ENCODE measurements at places on chromosomes 16 and 17.

GRCh38 chr17:36602924-36603384 lies 1.6 kb downstream of the MRM1 start:
- no peaks in the 10 kb centered on the region for H3K36me3 ChIP-seq
- H3K4me3 ChIP-seq, result peak overlapping the region; percentile 85
- DNase-seq, result peak; percentile 66
- H3K27me3 ChIP-seq, result no peaks in the 10 kb centered on the region
- no peak overlapping the region for H3K27ac ChIP-seq

DNA sequence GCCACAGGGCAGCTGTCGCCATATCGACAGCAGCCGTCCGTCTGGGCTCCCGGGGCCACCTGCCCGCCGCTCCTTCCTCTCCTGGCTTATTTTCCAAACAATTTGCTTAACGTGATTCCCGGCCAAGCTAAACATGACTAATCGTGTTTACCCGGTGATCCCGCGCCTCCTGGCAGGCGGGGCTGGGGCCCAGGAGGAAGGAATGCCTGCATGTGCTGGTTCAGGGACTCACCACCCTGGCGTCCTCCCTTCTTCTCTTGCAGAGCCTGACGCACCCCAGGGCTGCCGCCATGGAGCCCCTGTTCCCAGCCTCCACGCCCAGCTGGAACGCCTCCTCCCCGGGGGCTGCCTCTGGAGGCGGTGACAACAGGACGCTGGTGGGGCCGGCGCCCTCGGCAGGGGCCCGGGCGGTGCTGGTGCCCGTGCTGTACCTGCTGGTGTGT lies 6.1 kb downstream of the SSTR5 start:
- no peaks in the 10 kb centered on the region for H3K36me3 ChIP-seq
- H3K27me3 ChIP-seq, result peaks cover 50% of the 10 kb centered on the region
- H3K27ac ChIP-seq, result no peak overlapping the region
- H3K4me3 ChIP-seq, result no peak overlapping the region

DNA sequence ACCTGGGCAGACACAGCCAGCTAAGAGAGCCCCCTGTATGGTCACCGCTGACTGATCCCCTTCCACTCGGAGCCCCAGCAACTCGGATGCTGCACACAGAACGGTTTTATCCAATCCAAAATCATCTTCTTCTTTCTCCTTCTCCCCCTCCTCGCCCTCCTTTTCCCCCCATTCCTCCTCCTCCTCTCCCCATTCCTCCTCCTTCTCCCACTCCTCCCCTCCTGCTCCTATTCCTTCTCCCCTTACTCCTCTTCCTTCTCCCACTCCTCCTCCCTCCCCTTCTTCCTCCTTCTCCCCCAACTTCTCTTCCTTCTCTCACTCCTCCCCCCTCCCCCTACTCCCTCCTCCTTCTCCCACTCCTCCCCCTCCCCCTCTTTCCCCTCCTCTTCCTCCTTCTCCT lies 30.4 kb upstream of the MEAK7 start:
- no peak overlapping the region for H3K4me3 ChIP-seq
- H3K27ac ChIP-seq, result no peak overlapping the region
- H3K4me1 ChIP-seq, result peaks cover 23% of the 10 kb centered on the region
- no peaks in the 10 kb centered on the region for H3K27me3 ChIP-seq
- no peak for DNase-seq

- no peaks in the 10 kb centered on the region for H3K27me3 ChIP-seq
- H3K27ac ChIP-seq, result peak overlapping the region; percentile 63
- no peaks in the 10 kb centered on the region for H3K36me3 ChIP-seq
- H3K4me1 ChIP-seq, result no peaks in the 10 kb centered on the region
- peak; percentile 79 for DNase-seq
Observed at GRCh38 chr17:29835435-29836351, 94.3 kb downstream of the SSH2 start.

- no peaks in the 10 kb centered on the region for H3K4me1 ChIP-seq
- H3K27me3 ChIP-seq, result no peaks in the 10 kb centered on the region
- peaks cover 100% of the 10 kb centered on the region for H3K36me3 ChIP-seq
Observed at GRCh38 chr17:3818786-3819185, 17.8 kb upstream of the ITGAE start.

DNA sequence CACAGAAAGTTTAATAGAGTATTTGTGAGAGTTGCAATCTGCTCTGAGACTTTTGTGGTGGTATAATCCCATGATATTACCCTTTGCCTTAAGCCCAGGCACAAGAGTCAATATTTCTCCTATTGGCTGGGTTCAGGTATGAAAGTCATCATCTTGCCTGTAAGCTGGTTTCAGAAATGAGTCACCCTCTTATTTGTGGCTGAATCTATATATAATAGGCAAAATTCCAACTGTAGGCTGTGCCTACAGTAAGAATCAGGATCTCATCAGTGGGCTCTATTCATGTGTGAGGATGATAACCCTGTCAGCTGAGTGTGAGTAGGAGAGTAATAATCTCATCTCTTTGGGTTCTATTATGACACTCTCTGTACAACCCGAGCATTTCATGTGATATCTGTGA lies 2103.1 kb downstream of the TP53TG3F start:
- H3K4me1 ChIP-seq, result no peaks in the 10 kb centered on the region
- no peak overlapping the region for H3K27ac ChIP-seq
- H3K27me3 ChIP-seq, result no peaks in the 10 kb centered on the region
- no peak overlapping the region for H3K4me3 ChIP-seq

Data from upper lobe of right lung (tissue), 1 donor.